GM10248 (cell line): ENCODE measurements at places on chromosomes 3 and 15.
A peak's percentile ranks its signal among the peaks of the same experiment; 100 is the strongest.

- peak; percentile 27 for DNase-seq
Measured at GRCh38 chr3:114155370-114155821, 23.5 kb downstream of the DRD3 start.

- no peak for DNase-seq
Measured at GRCh38 chr3:25281041-25281731, 146.9 kb upstream of the RARB start.

GRCh38 chr3:12017516-12017915, 13.3 kb downstream of the SYN2 start:
- DNase-seq: no peak

- DNase-seq: no peak
Measured at GRCh38 chr3:112448939-112449338, 50.3 kb downstream of the BTLA start.

DNA sequence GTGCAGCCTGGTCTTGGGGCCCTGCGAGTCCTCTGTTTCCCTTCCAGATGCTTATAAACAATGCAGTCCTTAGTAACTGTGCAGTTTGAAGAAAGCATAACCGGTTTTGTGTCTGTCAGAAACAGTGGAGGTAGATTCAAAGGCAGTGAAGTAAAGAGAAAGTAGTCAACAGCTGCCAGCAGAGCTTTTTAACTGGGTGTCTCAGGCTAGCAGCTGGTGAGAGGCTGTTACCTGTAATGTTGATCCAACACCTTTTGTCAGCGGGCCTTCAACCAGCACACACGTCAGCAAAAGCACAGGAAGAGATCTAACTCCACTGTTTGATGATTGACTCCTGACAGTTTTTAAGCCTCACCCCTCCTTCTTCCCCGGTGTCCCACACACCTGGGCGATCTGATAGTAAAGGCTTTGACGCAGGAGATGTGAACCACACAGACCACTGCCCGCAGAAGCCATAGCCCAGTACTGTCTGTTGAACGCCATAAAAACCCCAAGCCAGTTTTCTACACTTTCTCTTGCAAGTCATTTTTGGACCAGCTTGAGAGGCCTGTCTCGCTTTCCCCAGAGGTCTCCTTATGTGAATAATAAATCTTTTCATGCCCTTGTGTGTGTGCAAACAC, 178.0 kb downstream of the FMN1 start:
- DNase-seq: no peak

DNA sequence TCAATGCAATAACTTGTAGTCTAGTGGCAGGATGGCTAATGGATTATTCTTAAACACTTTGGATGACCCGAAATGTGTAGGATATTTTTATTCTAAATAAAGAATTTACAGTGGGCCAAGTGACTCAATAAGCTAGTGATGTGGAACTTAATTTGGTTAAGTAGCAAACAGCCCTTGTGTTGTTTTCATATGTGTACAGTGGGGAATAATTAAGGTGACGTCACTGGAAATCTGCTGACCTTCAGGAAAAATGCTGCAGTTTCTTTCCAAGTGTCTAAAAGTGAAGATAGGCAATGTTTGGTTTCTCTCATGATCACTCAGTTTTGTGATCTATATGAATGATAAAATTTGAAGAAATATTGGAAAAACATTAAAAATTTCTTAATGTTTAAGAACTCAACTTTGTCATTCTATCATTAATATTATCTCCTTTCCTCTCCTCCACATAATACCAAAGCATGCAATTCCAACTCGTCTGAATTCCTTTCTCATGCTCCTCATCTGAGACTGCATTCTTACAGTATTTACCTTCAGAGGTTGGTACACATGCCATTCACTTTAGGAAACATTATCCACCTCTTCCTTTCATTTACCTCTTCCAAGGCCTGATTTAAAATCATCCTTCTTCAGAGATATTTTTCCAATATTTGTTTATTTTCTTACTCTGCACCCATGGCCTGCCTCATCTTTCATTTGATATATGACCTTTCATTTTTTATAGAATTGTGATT, 414.6 kb upstream of the ARPP21 start:
- no peak for DNase-seq

DNA sequence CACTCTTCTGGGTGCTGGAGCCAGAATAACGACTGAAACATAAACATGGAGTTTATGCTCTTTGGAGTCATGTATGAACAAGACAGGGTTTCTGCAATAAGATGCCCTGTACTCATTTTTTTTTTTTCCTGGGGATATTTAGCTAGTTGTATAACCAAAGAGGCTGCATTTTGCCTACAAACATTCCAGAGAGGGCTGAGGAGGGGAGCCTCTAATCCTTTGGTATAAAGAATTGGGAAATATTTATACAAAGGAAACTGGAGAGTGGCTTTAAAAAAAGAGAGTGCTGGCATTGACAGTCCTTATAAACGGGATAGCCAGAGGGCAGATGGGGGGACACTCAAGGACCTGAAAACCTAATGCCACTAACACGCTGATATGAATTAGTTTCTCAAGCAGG, 32.4 kb upstream of the GAP43 start:
- DNase-seq: no peak
